ENCODE measurements at places on chromosomes 3 and 15.

GRCh38 chr3:104108522-104108921 lies 1258.2 kb upstream of the ALCAM start:
- no peak for DNase-seq

- no peak for DNase-seq
Observed at GRCh38 chr3:64502284-64502683, 185.5 kb downstream of the ADAMTS9 start.

- no peak for DNase-seq
Observed at GRCh38 chr3:15522016-15522415, 510 bp upstream of the COLQ start.

DNA sequence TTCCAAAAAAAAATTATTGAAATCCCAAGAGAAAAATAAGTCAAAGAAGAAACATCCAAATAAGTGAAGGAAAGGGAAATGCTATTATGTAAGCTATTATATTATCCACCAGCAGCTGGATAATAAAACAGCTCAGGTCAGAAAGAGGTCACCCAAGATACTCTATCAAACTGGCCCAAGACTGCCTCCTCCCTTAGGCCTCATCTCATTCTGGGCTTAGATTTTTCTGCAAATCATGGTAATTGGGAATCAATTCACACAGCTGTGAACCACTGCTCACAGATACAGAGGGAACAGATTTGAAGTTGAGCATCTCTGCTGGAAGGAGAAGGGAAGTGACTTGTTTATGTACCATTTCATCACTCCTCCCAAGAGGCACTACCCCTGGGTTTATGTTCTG lies 294.6 kb upstream of the DPPA4 start:
- no peak for DNase-seq

DNA sequence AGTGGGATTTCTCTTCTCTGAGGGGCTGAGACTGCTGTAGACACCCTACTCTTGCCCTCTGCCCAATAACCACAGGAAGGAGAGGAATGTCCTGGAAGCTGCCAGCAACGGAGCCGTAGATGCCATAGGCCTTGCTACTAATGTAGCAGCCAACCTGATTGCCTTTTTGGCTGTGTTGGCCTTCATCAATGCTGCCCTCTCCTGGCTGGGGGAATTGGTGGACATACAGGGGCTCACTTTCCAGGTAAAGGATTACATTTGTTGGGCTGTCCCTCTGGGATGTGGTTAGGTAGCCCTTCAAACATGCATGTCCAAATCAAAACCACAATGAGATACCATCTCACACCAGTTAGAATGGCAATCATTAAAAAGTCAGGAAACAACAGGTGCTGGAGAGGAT lies 16.1 kb downstream of the SLC28A2 start:
- no peak for DNase-seq

DNA sequence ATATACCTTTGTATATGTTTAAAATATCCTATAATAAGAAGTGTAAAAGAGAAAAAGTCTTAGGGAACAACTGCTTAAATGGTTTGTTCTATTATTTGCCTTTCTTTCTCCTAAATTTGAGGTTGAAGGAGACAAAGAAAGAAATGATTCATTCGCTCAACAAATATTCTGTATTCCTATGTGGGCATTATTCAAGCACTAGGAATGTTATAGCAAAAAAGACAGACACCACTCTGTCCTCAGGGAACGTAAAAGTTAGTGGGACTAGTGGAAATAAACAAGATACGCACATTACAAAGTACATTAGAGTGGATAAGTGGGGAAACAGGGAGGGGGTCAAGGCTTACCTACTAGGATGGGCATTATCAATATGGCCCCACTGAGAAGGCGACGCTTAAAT lies 332.2 kb downstream of the LPP start:
- DNase-seq: no peak

DNA sequence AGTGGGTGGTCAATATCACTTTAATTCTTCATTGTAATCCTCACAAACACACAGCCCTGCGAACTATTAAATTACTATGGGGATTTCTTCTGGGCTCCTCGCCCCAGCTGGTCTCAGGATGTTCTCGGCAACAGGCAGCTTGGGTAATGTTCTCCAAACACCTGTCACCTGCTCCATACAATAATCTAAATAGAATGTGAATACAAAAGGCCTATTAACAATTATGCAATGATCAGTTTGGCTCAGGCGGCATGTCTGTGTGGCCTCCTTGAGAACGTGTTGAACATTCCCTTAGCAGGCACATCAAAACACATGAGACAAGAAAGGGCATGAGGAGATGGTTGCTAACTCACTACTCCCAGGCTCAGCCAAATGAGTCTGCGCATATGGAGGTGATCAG lies 158.6 kb upstream of the KBTBD8 start:
- no peak for DNase-seq

GRCh38 chr3:23873941-23874340 lies 42.8 kb downstream of the NKIRAS1 start:
- DNase-seq: no peak

- no peak for DNase-seq
Observed at GRCh38 chr3:129560911-129561594, 18.1 kb downstream of the H1-8 start.

DNA sequence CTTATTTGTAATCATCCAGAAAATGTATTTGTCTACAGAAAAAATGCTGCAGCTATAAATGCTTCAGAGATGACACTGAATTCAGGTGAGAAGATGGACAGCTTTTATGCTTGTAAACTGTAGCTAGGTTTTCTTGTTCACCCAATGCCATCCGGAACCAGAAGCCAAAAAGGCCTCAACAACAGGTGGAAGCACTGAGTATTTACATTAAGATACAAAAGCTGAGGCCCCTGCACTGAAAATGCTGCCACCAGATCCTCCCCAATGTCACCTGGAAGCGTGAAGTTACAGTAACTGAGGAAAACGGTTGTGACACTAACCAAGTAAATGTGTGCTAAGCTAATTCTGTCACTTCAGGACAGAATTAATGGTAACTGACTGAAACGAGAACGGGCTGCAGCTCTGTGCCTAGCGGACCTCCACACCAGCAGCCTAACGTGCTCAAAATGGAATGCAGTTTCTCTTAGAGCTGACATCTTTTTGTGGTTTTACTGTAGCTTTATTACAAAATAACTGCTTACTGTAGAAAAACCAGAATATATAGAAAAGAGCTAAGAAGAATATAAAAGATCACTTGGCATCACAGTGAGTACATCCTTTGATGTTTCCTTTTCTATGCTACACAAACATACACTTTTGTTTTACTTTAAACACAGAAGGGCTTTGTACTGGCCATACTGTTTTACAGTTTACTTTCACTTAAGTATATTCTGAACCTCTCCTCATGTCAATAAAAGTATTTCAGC lies 7.6 kb downstream of the CHSY1 start:
- DNase-seq: no peak

- DNase-seq: no peak
Observed at GRCh38 chr3:16132928-16133327, 41.6 kb upstream of the GALNT15 start.

DNA sequence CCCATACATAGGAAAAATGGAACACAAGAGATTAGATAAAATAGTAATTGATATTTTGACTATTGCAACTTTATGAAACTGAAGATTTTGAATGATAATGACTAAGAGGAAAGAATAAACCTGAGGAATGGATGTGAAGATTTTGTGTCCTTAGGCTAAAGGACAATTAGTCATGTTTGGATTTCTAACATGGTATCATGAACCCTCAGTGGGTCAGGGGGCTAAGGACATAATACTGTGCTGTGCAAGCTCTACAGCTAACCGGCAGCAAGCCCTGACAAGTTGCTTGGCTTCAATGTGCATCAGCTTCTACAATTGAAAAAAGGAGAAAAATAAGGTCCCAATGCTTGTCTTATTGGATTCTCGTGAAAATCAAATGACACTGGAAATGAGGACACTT lies 491.0 kb downstream of the MECOM start:
- DNase-seq: no peak

DNA sequence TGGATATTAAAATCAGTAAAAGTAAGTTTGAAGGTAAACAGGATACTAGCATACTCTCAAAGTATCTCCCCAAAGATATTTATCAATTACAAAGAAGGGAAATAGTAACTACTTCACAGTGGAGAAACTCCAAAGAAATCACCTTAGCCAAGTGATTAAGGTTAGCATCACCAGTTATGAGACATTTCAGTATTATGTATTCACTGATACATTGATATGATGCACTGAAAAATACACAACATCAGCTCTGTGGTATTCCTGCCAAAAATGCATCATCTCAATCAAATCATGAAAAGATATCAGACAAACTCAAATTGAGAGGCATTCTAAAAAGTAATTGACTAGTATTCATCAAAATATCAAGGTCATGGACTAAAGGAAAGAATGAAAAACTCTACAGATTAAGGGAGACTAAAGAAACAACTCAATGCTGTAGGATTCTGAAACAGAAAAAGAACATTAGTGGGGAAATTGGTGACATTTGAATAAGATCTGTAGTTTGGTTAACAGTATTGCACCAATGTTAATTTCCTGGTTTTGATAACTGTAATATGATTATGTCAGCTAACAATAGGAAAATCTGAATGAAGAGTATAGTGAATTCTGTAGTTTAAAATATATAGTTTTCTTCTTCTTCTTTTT lies 215.4 kb downstream of the UACA start:
- DNase-seq: no peak

- DNase-seq: no peak
Observed at GRCh38 chr3:52248816-52249547, 3.4 kb downstream of the PPM1M start.

DNA sequence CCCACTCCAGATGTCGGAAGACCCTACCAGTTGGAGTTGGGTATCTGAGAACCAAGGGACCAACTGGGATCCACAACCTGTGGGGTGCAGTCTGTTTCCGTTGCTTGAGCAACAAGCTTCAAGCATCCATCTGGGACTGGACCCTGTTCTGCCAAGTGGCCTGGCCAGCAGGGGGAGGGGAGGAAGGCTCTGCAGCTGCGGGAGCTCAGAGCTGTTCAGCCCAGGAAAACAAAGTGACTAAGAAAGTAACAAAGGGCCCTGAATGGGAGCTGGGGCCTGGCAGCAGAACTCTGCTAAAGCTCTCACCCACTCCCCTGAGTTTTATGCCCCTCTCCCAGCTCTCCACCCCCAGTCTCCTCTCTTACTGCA lies 2.7 kb downstream of the TYRO3 start:
- no peak for DNase-seq

GRCh38 chr3:77342688-77343087 lies 302.8 kb downstream of the ROBO2 start:
- no peak for DNase-seq

GRCh38 chr15:89068325-89068784 lies 19.9 kb upstream of the ABHD2 start:
- DNase-seq: no peak

GRCh38 chr15:89566181-89566580 lies 9.1 kb upstream of the TICRR start:
- DNase-seq: no peak

GRCh38 chr3:172311217-172311616 lies 137.0 kb downstream of the GHSR start:
- no peak for DNase-seq

- DNase-seq: no peak
Observed at GRCh38 chr3:59791774-59792308, 742.0 kb upstream of the CFAP20DC start.

- no peak for DNase-seq
Observed at GRCh38 chr15:64455961-64456371, 4.4 kb upstream of the ZNF609 start.

- no peak for DNase-seq
Observed at GRCh38 chr15:70855764-70856163, 1.8 kb upstream of the LARP6 start.

DNA sequence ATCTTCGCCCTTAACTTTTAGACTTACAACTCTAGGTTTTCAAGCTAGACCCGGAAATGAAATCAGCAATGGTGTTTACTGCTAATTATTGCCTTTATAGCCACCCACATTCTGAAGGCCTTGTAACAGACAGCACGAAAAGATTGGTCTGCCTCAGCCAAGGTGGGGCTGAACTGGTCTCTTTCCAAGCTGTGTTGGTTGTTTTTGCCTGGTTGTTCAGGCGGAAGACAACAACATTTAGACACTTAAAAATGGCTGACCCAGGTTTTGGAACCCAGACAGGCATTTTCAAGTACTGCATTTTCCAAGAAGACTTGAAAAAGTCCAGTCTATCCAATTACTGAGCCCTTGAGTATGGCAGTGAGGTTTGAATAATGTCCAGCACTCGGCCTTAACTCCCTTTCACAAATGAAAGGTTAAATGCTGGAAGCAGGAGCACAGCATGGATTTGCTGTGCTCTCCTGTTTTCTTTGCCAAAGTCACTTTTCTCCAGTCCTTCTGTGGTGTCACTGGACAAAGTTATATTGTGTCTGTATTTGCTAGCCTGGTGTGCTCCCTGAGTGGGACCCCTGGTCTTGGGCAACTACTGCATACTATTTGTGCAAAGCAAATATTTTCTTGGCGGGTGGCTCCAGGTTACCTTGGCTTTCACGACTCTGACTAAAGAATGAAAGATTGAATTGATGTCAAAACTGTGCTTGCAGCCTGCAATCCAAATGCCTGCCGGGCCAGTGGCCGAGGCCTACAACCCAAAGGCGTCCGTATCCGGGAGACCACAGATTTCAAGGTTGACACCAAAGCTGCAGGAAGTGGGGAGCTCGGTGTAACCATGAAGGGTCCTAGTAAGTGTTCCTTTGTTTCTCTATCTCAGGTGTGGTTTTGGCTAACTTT lies 93.5 kb downstream of the FLNB start:
- no peak for DNase-seq

DNA sequence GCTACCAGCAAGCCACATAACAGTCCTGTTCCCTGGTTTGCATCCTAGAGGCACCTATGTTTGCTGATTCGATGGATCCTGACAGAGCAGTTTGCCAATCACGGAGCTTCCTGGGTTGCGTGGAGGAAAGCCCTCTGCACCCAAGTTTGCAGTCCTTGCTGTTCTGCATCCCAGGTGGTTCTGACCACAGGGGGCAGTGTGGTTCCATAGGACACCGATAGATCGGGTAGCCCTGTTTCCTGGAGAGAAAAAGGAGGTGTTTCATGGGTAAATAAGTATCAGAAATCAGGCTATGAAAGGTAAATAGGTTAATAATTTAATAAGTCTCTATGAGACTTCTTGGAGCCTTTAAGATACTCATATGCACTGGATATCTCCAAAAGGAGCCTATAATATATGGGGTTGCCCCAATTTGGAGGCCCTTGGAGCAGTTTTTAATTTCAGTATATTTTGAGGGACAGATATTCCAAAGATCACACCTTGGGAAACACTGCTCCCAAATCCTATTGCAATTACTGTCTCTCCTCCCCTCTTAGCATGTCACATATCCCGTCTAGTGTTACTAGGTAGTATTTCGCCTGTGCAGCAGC lies 194.6 kb upstream of the TPM1 start:
- DNase-seq: peak; percentile 19

DNA sequence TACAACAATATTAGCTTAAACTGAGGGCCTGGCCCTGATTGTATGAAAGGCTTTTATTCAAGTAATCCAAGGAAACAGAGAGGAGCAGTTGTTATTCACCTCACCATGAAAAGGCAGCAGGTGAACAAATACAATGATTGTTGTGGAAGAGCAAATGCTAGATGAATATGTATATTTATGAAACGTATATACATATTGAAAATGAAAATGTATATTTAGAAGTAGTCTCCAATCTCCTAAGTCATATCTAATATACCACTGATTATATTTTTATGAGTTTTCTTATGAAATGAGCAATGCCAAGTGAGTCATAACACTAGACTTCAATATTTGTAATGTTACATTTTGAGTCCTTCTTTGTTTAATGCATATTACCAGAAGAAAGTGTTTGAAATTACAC lies 116.2 kb upstream of the KCNMB2 start:
- DNase-seq: no peak
